H7 (cell line): ENCODE measurements at places on chromosomes 11 and 22. TPM values are rescaled to one million over a fixed set of nuclear protein-coding genes. Genes with fewer than 3 reads are reported as not detected.

Gene SYTL2
- total RNA-seq, result 1.4 and 2.0 TPM in 2 replicates

DNA sequence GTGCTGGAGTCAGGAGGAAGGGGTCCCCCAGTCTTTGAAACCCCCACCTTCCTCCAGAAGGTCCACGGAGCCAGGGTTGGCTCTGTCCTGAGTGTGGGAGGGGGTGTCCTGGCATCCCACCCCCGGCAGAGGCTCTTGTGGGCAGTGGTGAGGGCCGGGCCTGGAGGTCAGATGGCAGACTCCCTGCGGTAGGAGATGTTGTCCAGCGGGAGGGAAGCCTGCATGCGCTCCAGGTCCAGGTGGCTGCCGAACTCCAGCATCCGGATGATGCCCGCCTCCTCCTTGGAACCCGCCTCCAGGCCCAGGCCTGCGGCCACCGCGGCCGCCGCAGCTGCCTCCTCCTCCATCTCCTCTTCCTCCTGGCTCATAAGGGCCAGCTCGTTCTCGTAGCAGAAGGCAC, 28.4 kb downstream of the KCNJ4 start:
- DNase-seq, result peak; percentile 65

DNA sequence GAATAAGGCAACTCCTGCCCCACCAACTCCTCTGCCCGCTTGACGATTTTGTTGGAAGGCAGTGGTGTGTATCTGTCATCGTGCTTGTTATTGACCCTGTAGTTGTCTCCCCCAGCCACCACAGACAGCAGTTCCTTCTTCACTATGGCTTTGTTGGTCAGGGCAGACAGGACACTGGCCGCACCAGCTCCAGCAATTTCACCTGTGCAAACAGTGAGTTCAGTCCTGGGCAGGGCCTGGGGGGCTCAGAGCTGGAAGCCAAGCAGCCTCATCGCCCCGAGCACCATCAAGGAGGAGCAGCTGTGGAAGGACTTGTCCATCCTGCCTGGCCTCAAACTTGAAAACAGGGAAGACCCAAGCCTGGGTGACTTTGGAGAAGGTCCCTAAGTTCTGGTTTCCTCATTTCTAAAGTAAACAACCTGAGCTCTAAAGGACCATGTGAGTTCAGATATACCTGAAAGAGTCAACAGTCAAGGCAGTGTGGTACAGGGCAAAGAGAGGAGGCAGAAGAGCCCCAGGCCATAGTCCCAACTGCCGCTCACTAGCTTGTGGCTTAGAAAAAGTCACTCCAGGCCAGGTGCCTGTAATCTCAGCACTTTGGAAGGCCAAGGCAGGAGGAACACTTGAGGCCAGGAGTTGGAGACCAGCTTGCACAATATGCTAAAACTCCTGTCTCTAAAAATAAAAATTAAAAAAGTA, 4.6 kb downstream of the PLAAT2 start:
- DNase-seq, result no peak

DNA sequence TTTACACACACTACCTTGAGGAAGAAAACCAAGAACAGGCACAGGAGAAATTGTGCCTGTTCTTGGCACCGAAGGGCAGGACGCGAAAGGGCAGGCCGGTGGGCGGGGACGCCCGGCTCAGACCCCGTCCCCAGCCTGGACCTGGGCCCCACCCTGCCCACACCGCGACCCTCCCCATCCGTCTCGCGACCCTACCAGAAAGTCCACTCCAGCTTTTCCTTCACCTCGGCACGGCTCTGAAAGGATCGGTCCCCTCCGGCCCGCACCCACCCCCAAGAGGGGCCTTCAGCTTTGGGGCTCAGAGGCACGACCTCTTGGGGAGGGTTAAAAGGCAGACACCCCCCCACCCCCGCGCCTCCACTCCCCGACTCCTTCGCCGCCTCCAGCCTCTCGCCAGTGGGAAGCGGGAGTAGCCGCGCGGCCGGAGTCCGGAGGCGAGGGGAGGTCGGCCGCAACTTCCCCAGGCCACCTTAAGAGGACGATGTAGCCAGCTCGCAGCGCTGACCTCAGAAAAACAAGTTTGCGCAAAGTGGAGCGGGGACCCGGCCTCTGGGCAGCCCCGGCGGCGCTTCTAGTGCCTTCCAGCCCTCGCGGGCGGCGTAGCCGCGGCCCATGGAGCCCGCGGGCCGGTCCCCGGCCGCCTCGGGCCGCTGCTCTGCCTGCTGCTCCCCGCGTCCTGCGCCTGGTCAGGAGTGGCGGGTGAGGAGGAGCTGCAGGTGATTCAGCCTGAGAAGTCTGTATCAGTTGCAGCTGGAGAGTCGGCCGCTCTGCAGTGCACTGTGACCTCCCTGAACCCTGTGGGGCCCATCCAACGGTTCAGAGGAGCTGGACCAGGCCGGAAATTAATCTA, 4.4 kb downstream of the SEC14L6 start:
- peak; percentile 86 for DNase-seq

GRCh38 chr22:42202048-42202447, 68.4 kb downstream of the TCF20 start:
- no peak for DNase-seq

- DNase-seq, result no peak
Measured at GRCh38 chr11:80512491-80512890, 1071.7 kb upstream of the TENM4 start.
